ENCODE measurements at places on chromosomes 5 and 9.

GRCh38 chr5:68173007-68173406 lies 42.5 kb upstream of the PIK3R1 start:
- DNase-seq = no peak

- no peak for DNase-seq
Measured at GRCh38 chr5:91528831-91529230, 145.7 kb upstream of the ARRDC3 start.

- DNase-seq = peak; percentile 42
Measured at GRCh38 chr5:149829954-149830353, 99.8 kb downstream of the PPARGC1B start.

GRCh38 chr9:99249619-99250018 lies 27.5 kb downstream of the SEC61B start:
- peak; percentile 32 for DNase-seq

GRCh38 chr5:95768731-95769130 lies 37.6 kb downstream of the RHOBTB3 start:
- DNase-seq = no peak

DNA sequence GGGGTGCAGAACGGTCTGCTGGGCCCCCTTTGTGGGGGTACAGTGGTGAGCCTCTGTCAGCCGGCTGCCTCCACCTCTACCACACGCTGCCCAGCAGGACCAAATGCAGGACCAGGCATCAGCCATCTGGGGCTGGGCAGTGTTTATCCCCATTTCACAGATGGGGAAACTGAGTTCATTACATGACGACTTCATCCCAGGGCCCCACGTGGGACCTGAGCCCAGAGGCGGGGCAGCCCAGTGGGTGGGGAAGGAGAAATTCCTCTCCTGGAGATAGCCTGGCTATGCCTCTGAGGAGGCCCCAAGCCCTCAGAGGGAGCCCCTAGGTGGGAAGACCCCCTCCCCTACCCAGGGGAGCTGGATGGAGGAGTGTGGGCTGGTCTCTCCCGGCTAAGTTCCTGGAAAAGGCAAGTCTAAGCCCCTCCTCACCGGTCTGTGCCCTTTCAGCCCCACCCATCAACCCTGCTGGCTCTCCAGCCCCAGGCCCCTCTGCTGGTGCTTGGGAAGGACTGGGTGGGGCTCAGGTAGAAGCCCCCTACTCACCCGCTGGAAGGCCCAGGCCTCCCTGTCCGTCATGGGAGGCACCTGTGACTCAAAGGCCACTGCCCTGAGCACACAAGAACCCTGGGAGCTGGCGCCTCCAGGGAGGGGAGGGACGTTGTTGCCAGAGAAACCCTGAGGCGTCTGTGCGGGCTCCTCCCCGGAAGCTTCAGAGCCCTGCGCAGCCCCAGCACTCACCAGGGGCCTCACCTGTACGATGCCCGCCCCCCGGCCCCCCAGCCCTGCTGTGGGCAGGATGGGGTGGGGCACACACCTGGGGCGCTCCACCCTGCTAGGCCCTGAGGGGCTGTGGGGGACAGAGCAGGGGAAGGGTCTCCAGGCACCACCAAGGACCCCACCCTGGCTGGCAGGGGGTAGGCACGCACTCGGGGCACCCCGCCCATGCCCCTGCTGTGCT lies 7.4 kb upstream of the CCDC187 start:
- peak; percentile 33 for DNase-seq
